RPMI7951 (cell line): ENCODE measurements at places on chromosomes 3 and 15. TPM values are rescaled to one million over a fixed set of nuclear protein-coding genes. Genes with fewer than 3 reads are reported as not detected.

DNA sequence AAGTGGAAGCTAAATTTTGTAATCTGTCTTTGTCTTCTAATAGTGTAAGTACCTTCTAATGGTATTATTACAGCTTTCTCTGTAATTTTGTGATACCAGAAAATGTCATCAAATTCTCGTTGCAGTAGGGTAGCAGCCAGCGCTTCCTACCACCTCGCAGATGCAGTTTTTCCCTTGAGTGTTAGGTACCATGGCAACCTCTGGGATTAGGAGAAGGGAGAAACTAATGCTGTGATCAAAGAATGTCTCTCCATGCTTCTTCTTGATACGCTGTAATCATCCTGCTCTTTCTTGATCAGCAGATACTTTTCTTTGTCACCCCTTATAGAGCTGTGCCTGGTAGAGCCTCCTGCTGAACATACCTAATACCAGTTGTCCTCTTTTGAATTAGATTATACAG lies 27.7 kb downstream of the SRP14 start:
- DNase-seq, result no peak

DNA sequence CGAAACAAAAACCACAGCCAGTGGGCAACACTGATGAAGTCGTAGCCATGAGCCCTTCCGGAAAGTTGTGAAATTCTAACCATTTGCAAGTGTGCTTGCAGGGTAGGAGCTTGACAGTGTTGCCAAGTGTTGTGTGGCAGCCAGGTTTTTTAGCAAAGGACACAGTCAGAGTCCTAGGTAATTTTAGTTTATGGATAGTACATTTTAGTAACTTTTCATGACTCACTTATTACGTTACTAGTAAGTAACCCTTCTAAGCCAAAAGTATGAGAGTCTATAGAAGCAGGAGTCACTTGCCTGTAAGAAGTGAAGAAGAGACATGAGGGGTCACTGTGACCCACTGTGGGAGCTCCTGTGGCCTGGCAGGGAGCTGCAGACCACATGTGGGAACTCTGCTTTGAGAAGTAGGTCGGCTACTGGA lies 54.8 kb upstream of the ADPGK start:
- DNase-seq, result peak; percentile 16

DNA sequence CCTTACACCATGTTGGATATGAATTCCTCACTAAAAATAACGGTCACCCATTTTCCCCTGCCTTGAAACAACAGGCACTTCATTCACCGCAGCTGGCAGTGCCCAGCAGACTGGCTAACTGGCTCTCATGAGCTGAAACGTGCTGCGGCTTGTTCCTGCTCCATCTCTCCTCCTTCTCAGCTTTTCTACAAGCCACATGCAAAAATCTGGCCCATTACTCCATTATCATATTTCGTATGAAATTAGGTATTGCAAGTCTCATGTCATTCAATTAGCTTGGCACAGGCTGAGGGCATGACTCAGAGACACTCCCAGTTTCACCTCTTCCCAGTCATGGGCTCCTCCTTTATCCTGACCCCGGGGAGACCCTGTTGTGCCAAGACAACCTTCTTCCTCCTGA lies 60.0 kb downstream of the MAGEF1 start:
- no peak for DNase-seq

DNA sequence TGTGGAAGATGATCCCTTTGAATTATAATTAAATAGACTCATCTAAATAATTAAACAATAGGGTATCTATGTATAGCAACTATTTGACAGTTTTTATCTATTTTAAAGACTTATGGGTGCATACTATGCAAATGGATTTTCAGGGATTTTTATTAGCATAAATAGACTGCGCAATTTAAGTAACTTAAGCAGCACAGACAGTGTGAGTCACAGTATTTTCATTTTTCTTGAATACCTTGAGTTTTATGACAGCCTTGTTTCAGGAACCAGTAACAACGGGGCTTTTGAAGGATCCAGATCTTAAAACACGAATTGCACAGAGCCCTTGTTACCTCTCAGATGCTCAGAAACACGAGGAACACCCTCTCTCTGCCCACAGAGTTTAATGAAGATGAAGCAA lies 175.5 kb upstream of the CD96 start:
- no peak for DNase-seq

DNA sequence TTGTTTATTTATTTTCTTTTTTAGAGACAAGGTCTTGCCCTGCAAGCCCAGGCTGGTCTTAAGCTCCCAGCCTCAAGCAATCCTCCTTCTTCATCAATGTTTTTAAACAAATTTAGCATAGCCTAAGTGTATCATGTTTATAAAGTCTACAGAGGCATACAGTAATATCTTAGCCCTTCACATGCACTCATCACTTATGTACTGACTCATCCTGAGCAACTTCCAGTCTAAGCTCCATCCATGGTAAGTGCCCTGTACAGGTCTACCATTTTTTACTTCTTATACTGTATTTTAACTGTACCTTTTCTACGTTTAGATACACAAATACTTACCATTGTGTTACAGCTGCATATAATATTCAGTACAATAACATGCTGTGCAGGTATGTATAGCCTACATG lies 860.0 kb downstream of the FHIT start:
- no peak for DNase-seq

SMCO1 gene
- total RNA-seq, result not detected in 2 replicates

MORC1 gene
- total RNA-seq, result not detected in 2 replicates

C3orf85 gene
- not detected in 2 replicates for total RNA-seq

MYO5C gene
- total RNA-seq, result 1.2 and 1.3 TPM in 2 replicates
